ENCODE measurements at places on chromosomes 2 and 18.

DNA sequence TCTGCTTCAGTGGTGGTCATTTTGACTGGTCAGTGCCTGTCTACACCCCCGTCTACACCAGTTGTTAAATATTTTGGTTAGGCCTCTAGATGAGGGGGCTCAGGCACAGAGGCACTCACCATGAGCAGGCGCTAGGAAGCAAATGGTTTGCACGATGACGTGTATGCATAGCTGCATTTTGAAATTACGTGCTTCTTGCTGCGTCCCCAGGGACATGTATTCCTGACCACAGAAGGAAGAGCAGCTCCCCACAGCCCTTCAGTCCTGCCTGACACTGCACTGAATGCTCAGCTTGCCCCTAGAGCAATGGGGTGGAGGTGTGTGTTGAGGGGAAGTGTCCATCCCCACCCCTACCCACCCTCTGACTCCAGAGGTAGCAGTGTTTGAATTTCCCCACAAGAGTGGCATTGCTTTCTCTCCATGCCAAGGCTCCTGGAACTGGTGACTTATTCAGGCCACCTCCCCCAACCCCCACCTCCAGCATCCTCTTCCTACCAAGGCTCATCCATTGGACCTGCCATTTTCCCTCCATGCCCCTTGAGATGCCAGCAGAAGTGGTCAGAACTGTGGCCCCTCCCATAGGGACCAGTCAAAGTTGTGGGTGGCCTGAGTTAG is 11.4 kb upstream of the ZAP70 start:
- DNase-seq, result no peak

DNA sequence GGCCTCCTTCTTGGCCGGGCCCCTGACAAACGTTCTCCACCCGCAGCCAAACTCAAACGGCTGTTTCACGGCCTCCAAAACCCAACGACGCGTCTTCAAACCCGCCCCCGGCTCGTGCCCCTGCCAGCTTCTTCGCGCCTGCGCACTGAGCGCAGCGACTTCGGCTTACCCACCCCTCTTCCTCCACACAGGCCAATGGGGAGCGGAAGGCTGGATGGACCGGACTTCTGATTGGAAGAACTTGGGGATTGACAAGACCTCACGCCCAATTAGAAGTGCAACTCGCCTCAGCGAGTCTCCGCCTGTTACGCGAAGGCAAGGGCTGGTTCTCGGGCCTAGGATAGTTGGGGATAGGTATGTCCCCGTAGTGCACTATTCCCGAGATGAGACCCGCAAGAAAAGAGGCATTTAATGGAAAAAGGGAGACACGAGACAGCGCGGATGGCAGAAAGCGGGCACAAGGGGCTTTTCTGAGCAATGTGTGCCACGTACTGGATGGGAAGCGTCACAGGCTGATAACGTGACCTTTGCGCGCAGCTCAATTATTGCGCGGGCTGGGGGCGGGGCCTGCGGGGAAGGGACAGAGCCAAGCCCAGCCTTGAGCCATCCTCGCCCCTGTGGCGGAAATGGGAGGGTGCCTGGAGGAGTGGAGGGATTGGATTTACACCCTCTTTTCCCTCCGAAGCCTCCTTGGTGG is at the start of gene LAPTM4A:
Gene LAPTM4A, minus strand, starts transcription at position 97 of the 697 bp plus-strand sequence. CDS start 108 bp downstream, outside the sequence.
- peak; percentile 98 for DNase-seq

DNA sequence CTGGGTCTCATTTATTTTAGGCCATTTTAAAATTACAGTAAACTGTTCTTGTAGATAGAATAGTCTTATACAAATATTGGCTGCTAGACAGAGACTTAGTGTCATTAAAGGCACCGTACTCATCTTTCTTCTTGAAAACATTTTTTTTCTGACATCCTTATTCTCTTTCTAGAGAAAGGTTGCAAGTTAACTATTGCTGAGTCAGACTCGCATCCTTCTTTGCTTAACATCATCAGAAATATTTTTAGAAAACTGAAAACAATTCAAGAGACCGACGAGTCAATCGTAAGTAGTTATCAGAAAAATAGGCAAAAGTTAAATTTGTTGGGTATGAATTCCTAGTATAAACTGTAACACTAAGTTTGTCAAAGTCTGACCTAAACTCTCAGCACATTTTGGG is 72.2 kb downstream of the HNMT start:
- DNase-seq, result no peak

GRCh38 chr2:109410039-109410815 is 203.5 kb downstream of the SEPTIN10 start:
- no peak for DNase-seq

DNA sequence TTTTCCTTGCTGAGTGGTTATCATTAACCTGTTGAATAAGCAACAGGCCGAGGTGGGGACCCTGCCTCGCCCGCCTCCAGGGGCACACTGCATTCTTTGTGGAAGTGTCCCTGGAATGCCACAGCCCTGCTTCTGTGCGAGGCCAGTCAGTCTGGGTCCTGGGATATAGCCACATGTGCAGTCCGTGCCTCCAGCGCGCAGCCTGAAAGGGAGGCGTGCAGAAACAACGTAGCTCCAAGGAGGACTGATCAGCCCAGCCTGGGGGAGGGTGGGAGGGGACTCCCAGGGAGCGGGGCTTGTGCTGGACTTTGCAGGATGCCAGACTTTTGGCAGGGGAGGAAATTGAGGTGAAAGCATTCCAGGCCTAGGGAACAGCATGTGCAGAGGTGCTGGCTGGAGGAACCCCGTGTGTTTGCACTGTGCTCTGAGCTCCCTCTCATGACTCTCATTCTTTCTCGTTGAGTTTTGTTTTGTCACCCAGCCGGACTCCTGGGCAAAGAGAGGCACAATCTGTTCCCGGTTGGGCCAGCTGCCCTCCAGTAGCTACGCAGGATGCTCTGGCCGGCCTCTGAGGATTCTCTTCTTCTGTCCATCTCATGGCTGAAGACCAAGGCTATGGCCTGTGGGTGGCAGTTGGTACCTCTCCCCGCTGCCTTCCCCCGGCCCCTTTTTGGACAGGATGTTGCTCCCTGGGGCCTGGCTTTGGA is 39.7 kb downstream of the HPCAL1 start:
- DNase-seq, result no peak

DNA sequence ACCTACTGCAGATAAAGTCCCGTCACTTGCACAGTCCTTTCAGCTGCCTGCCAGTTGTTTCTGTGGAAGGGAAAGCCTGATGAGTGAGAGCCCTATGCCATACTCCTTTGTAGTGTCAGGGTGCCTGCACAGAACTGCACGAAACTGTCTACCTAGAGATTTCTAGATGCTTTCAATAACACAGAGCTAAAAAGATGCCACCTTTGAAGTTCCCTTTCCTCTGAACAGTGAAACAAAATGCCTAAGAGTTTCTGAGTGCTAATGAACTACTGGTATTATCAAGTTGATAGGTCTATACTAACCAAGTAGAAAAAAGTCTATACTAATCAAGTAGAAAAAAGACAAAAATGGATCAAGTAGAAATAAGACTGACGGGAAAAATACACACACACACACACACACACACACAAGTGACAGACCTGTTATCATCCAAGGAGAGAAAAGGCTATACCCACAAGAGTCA is 79.0 kb downstream of the TLK1 start:
- DNase-seq, result peak; percentile 66

- no peak for DNase-seq
Observed at GRCh38 chr2:138536740-138537139, 35.2 kb downstream of the SPOPL start.

DNA sequence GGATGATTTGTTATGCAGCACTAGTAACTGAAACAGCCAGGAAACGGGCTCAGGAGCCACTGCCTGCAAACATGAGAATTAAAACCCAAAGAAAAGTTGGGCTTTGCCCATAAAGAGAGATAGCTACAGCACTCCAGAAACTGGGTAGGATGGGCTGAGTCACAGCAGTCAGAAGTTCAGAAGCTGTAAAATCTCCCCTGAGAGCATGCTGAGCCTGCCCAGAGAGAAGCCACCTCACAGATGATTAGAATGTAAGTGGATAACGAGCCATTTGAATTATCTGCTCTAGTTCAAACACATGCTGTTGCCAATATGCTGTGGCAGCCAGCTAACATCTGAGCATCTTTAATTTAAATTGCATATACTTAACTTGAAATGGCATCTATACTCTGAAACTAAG is 388.1 kb upstream of the ACVR2A start:
- no peak for DNase-seq

DNA sequence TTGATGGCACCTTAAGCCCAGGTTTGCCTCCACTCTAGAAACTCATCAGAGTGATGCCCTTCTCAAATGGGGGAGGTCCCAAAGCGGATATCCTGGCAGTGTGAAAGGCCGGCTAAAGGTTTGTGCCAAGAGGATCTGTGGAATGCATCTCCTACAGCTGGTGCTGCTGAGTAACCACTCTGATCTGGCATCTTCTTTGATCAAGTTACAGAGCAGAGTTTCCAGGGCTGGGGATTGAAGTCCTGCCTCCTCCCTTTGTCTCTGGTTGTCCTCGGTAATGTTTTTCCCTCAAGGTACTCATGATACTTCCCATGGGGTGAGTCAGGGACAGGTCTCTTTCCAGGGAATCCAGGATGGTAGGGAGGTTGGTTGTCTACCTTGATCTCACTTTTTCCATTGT is 24.6 kb downstream of the PRKRA start:
- DNase-seq, result no peak

DNA sequence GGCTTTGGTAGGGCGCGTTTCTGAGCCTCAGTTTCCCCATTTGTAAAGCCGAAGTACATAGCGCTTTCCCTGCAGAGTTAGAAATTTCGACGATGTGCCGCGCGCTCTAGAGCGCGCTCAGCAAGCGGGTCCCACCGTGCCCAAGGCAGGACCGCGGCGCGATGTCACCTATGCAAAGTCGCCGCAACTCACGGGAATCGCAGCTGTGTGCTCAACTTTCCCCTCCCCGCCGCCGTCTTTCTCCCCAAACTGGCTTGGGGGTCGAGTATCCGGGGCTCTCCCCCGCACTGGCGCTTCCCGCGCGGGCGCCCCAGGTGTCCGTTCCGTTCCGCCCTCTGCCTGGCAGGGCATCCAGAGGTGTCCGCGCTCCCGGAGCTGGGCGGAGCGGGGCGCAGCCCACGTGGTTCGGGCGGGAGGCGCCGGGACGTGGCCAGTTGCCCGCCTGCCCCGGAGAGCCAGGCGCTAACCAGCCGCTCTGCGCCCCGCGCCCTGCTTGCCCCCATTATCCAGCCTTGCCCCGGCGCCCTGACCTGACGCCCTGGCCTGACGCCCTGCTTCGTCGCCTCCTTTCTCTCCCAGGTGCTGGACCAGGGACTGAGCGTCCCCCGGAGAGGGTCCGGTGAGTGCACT is at the start of gene MLPH:
Gene MLPH, plus strand, starts transcription at position 433 of the 630 bp plus-strand sequence. CDS start 6,176 bp downstream, outside the sequence.
- no peak for DNase-seq

- no peak for DNase-seq
Observed at GRCh38 chr2:204860274-204860673, 315.0 kb downstream of the PARD3B start.

DNA sequence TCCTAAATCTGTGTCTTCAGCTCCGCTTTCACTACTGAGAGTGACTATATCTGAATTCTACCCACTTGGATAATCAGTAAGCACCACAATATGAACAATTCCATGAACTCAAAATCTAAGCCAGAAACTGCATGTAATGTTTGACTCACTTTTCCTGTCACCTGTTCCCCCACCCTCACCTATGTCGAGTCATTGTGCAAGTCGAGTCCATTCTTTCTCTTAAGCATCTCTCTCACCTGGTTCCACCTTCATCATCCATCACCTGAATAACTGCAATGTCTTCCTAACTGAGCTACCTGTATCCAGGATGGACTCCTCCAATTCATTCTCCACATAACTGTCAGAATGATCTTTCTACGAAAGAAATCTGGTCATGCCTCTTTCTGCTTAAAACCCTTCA is 58.2 kb downstream of the PPP1R1C start:
- DNase-seq, result no peak

DNA sequence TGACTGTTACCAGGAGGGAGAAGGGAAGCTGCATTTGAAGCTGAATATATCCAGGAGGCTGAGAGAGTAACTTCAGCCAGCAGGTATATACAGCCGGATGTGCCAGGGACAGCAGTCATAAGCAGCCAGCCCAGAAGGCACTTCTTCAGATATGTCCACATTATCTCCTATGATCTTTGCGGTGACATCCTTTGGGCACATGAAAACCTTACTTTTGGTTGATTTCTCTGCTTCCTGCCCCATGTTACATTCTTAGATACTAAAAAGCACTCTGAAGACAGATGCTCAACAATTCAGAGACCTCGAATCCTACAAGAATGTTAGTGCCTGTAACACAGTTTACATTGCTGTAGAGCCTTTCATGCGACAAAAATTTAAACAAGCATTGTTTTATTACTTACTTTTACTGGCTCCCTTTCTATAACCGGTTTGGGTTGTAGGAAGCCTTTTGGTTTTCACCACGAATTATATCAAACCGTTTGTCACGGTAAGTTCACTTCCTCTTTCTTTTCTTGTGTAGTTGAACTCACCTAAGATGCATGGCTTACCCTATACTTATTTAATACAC is 50.3 kb upstream of the TLK1 start:
- peak; percentile 60 for DNase-seq

GRCh38 chr2:238337846-238338245 is 17.5 kb downstream of the TRAF3IP1 start:
- DNase-seq, result no peak

GRCh38 chr2:37188570-37188969 is at the start of gene SULT6B1:
TSS of gene SULT6B1 (minus strand) at chr2:37188670. CDS start at chr2:37188640, 30 bp downstream.
- DNase-seq, result no peak

GRCh38 chr18:49238433-49239042 is 221.9 kb downstream of the DYM start:
- DNase-seq, result no peak

- peak; percentile 67 for DNase-seq
Observed at GRCh38 chr2:127641846-127642507, 4.0 kb upstream of the GPR17 start.

DNA sequence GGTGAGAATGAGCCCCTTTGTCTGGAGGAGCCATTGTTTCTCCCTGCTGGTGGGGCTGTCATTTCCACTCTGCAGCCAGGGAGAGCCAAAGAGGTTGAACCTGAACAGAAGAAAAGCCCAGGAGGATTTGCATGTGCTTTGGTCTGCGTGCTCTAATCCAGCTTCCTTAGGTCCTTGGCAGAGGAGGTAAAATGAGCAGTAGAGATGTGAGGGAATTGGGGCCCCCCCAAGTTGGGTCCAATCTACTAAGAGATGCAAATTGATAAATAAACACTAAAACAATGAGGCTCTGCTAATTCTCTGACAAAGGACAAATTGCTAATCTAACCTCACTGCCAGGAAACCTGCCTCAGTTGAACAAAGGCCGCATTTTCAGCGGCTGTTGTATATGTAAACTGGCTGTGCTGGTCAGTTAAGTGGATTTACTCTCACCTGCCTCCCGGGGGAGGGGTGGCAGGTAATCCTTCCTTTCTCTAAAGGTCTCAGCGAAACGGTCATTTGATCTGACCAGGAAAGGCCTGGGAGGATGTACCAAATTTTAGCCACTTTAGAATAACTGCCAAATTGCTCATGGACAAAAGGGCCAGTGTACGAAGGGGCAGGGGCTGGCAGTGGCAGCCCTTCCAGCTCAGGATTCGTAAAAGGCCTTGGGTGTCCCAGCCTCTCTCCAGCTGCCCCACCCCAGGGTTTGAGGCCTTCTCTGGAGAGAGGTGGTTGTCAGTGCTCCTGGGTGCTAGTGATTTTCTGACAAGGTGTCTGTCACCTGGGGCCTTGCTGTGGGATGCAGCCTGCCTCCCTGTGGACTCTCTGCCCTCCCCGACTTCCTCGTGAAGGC is 193.6 kb downstream of the MIB1 start:
- no peak for DNase-seq
